ENCODE measurements at places on chromosomes 1 and 21. TPM values are rescaled to one million over a fixed set of nuclear protein-coding genes. Genes with fewer than 3 reads are reported as not detected.

TNFRSF4 gene
- 0.33 TPM for total RNA-seq

FAM72A gene
- 3.2 TPM for total RNA-seq

DENND2C gene
- 10.4 TPM for total RNA-seq

BARHL2 gene
- not detected for total RNA-seq

LCE1E gene
- not detected for total RNA-seq

KRTAP21-2 gene
- not detected for total RNA-seq

ST3GAL3 gene
- total RNA-seq: 14.9 TPM

DNA sequence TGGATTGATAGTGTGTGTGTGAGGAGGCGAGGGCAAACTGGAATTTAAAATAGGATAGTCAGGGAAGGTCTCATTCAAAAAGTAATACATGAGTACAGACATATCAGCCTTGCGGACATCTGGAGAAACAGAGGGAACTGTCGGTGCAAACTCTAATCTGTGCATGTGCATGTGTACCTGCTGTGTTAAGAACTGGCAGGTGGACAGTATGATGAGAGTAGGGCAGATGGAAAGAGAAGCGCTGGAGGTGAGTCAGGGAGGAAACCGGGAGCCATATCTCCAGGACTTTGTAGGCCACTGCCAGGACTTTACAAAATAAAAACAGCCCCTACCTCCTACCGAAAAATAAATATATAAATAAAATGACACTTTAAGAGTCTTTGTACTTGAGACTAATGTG is 31.3 kb upstream of the MYBPHL start:
- H3K27ac ChIP-seq: no peak overlapping the region
- H3K4me1 ChIP-seq: no peaks in the 10 kb centered on the region
- peaks cover 49% of the 10 kb centered on the region for H3K36me3 ChIP-seq

- peaks cover 30% of the 10 kb centered on the region for H3K27me3 ChIP-seq
- no peak overlapping the region for H3K4me3 ChIP-seq
- peaks cover 3% of the 10 kb centered on the region for H3K4me1 ChIP-seq
- DNase-seq: no peak
Observed at GRCh38 chr1:244917073-244917670, 52.8 kb upstream of the HNRNPU start.

DNA sequence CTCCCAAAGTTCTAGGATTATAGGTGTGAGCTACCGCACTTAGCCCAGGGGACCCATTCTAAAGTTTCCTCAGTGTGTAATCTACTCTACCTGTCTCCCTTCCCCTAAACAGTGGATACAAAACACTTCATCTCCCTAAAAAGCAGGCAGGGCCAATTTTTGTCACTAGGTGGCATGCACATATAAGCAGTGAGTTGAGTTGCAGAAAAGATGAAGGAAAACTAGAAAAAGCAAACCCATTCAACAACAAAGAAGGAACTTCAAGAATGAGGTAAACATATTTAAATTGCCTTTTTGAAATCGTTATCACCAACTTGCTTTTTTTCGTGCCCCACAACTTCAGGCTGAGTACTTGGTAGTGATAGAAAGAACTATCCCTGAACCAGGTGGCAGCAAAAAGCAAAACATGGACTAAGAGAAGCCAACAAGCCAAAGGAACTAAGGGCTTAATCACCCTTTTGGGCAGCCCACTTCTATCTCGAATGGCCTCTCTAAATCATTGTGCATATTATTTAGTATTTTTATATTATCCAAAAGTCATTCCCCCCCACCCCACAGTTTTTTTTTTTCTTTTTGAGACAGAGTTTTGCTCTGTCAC is 19.7 kb upstream of the ALDH9A1 start:
- H3K27me3 ChIP-seq: no peaks in the 10 kb centered on the region
- no peaks in the 10 kb centered on the region for H3K4me1 ChIP-seq
- DNase-seq: peak; percentile 15
- H3K36me3 ChIP-seq: no peaks in the 10 kb centered on the region

GRCh38 chr1:18764362-18764761 is 95.1 kb downstream of the TAS1R2 start:
- no peaks in the 10 kb centered on the region for H3K4me1 ChIP-seq
- H3K27me3 ChIP-seq: peaks cover 64% of the 10 kb centered on the region
- H3K27ac ChIP-seq: no peak overlapping the region

GRCh38 chr1:218557731-218558130 is 212.6 kb downstream of the TGFB2 start:
- H3K36me3 ChIP-seq: no peaks in the 10 kb centered on the region
- DNase-seq: no peak
- no peak overlapping the region for H3K27ac ChIP-seq

GRCh38 chr1:8120693-8121260 is 94.7 kb upstream of the ERRFI1 start:
- no peak for DNase-seq
- no peak overlapping the region for H3K4me3 ChIP-seq
- no peaks in the 10 kb centered on the region for H3K27me3 ChIP-seq
- peak overlapping the region; percentile 98 for H3K27ac ChIP-seq

GRCh38 chr1:1394116-1394515 is 5.0 kb downstream of the CCNL2 start:
- no peak overlapping the region for H3K27ac ChIP-seq
- DNase-seq: no peak
- H3K36me3 ChIP-seq: peaks cover 36% of the 10 kb centered on the region
- H3K27me3 ChIP-seq: no peaks in the 10 kb centered on the region
- H3K4me3 ChIP-seq: no peak overlapping the region

GRCh38 chr1:84246213-84246612 is 55.3 kb upstream of the SAMD13 start:
- H3K27ac ChIP-seq: peak overlapping the region; percentile 78
- H3K36me3 ChIP-seq: peaks cover 45% of the 10 kb centered on the region
- no peak for DNase-seq
- no peaks in the 10 kb centered on the region for H3K27me3 ChIP-seq

- H3K27me3 ChIP-seq: peaks cover 43% of the 10 kb centered on the region
- H3K4me3 ChIP-seq: no peak overlapping the region
- DNase-seq: no peak
- peaks cover 2% of the 10 kb centered on the region for H3K4me1 ChIP-seq
Observed at GRCh38 chr1:34412598-34413370, 236.1 kb downstream of the C1orf94 start.

DNA sequence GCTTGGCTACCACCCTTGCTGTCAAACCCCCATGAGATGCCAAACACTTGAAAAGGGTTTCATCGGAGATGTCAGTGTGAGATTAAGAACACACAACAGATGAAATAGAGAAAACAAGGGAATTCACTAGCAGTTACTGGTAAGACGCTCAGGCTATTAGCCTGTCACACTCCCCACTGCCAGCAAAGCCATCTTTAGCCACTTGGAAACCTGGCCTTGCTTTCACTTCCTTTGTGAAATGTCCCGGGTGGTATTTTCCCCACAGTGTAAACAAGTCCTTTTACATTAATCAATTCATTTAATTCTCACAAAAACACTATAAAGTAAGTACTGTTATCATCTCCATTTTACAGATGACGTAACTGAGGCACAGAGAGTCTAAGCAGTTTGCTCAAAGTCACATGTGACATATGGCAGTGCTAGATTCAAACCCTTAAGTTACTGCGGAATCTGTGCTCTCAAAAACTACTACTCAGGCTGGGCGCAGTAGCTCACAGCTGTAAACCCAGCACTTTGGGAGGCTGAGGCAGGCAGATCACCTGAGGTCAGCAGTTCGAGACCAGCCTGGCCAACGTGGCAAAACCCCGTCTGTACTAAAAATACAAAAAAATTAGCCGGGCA is 32.7 kb upstream of the KHDRBS1 start:
- H3K27ac ChIP-seq: no peak overlapping the region
- no peaks in the 10 kb centered on the region for H3K36me3 ChIP-seq
- H3K27me3 ChIP-seq: no peaks in the 10 kb centered on the region
- no peaks in the 10 kb centered on the region for H3K4me1 ChIP-seq
- H3K4me3 ChIP-seq: no peak overlapping the region

GRCh38 chr21:26570203-26570602 is 2.9 kb downstream of the CYYR1 start:
- no peak overlapping the region for H3K4me3 ChIP-seq
- no peaks in the 10 kb centered on the region for H3K27me3 ChIP-seq
- peaks cover 14% of the 10 kb centered on the region for H3K36me3 ChIP-seq
- peaks cover 8% of the 10 kb centered on the region for H3K4me1 ChIP-seq

DNA sequence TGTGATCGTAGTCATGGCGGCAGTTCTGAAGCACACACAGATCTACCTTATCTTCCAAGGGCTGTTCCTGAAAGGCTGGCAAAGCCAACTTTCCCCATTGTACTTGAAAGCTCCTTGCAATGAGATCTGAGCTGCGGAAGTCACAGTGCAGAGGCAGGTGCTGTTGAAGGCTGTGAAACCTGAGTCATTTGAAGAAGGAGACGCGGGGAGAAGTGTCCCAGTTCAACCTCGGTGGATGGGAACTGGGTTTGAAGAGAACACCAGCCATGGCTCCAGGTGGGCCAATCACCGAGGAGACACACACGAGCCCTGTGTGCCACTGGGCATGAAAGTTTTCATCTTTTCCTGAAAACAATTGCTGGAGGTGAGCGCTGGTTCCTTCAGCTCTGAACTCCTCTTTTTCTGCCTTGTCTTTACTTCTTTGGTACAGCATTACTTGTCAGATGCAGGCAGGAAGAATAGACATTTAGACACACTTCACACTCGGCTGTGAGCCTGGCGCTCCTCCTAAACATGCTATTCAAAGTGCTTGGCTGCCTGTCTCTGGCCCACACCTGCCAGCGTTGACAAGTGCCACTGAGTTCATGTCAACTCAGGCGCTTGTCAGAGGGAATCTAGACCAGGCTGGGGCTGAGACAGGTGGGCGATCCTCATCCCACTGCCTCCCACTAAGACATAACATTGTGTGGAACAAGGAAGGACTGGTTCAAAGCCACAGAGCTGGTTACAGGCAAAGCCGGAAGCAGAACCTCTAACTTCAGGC is 25.7 kb upstream of the PDE9A start:
- no peak for DNase-seq
- H3K36me3 ChIP-seq: no peaks in the 10 kb centered on the region
- peak overlapping the region; percentile 60 for H3K27ac ChIP-seq
- peaks cover 4% of the 10 kb centered on the region for H3K27me3 ChIP-seq
- peaks cover 38% of the 10 kb centered on the region for H3K4me1 ChIP-seq
- no peak overlapping the region for H3K4me3 ChIP-seq

GRCh38 chr1:159849626-159850366 is 12.7 kb downstream of the VSIG8 start:
- no peak for DNase-seq
- no peaks in the 10 kb centered on the region for H3K36me3 ChIP-seq
- no peak overlapping the region for H3K27ac ChIP-seq
- no peak overlapping the region for H3K4me3 ChIP-seq

DNA sequence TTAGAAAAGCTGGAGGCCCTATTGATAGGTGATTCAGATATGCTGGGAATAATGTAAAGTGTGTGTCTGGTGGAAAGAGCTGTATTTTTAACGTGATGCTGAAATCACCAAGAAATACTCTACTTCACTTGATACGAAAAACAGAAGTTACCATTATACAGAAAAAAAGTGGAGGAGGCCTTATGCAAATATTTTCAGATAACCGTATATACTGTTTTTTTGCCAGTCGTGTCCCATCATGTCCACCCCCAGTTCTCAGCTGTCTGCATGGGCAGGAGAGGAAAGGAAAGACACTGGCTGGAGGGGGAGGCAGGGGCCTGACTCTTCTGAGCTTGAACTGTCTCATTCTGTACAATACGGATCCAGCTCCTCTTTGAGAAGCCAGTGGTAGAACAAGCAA is 51.1 kb downstream of the KCNJ6 start:
- peaks cover 6% of the 10 kb centered on the region for H3K27me3 ChIP-seq
- H3K27ac ChIP-seq: no peak overlapping the region
- H3K36me3 ChIP-seq: no peaks in the 10 kb centered on the region
- H3K4me1 ChIP-seq: peaks cover 2% of the 10 kb centered on the region

DNA sequence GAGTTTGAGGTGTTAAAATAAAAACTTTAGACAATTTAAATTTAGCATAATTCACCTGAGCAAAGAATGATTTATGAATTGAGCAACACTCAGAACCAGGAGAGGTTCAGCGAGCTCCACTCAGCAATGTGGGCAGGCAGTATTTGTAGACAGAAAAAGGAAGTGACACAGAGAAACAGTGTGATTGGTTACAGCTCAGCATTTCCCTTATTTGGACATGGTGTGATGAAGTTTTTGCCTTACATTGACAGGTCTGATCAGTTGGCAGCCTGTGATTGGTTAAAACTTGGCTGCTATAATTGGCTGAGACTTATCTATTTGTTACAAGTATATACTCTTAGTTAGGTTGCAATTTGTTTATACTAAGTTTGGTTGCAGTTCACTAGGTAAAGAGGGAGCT is 621.2 kb upstream of the PRMT6 start:
- H3K4me1 ChIP-seq: no peaks in the 10 kb centered on the region
- DNase-seq: no peak
- no peak overlapping the region for H3K27ac ChIP-seq
- H3K36me3 ChIP-seq: no peaks in the 10 kb centered on the region
- no peak overlapping the region for H3K4me3 ChIP-seq

DNA sequence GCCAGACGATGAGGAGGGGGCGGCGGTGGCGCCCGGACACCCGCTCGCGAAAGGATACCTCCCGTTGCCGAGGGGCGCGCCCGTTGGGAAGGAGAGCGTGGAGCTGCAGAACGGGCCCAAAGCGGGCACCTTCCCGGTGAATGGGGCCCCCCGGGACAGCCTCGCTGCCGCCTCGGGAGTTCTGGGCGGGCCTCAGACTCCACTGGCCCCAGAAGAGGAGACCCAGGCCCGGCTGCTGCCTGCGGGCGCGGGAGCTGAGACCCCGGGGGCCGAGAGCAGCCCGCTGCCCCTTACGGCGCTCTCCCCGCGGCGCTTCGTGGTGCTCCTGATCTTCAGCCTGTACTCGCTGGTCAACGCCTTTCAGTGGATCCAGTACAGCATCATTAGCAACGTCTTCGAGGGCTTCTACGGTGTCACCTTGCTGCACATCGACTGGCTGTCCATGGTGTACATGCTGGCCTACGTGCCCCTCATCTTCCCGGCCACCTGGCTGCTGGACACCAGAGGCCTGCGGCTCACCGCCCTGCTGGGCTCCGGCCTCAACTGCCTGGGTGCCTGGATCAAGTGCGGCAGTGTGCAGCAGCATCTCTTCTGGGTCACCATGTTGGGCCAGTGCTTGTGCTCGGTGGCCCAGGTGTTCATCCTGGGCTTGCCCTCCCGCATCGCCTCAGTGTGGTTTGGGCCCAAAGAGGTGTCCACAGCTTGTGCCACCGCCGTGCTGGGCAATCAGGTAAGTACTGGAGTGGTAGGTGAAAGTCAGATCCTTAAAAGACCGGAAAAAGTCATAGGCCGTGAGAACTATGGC is 588 bp downstream of the FLVCR1 start:
- peaks cover 1% of the 10 kb centered on the region for H3K36me3 ChIP-seq
- H3K27me3 ChIP-seq: no peaks in the 10 kb centered on the region
- H3K4me1 ChIP-seq: peaks cover 3% of the 10 kb centered on the region
- peak overlapping the region; percentile 98 for H3K27ac ChIP-seq
- H3K4me3 ChIP-seq: no peak overlapping the region

- no peak overlapping the region for H3K27ac ChIP-seq
- no peaks in the 10 kb centered on the region for H3K27me3 ChIP-seq
- DNase-seq: no peak
- H3K4me3 ChIP-seq: no peak overlapping the region
Observed at GRCh38 chr1:67814121-67814772, 19.0 kb downstream of the GNG12 start.
